ENCODE measurements at places on chromosomes 12 and 14.

DNA sequence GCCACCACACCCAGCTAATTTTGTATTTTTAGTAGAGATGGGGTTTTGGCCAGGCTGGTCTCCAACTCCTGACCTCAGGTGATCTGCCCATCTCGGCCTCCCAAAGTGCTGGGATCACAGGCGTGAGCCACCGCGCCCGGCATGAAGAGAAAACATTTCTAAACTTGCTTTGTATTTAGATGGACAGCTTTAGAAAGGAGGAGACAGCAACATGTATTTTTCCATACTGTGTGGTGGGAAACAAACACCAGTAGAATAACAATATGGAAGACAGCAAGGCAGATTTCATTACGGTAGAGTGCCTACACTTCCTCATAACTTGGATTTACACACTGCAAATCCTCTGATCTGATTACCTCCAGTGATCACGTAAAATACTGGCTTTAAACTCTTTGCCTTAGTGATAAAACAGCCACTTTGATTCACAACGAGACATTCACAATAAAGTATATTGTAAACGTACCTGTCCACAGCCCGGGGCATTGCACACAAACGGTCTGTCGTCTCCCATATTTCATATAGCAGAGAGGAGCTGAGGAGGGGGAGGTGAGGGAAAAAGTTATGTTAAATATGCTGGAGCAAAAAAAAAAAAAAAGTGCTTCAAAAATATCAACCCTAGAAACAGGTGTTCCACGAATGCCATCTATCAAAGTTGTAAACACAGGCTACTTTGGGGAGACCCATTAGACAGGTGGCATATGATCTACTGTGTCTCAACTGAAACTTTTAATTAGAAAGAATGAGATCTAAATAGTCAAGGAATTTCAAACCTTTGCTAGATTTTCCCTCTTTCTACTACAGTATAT lies 25.5 kb downstream of the ATF7 start:
- no peak for DNase-seq

- DNase-seq, result no peak
Observed at GRCh38 chr12:105699209-105699608, 368.7 kb downstream of the C12orf75 start.

DNA sequence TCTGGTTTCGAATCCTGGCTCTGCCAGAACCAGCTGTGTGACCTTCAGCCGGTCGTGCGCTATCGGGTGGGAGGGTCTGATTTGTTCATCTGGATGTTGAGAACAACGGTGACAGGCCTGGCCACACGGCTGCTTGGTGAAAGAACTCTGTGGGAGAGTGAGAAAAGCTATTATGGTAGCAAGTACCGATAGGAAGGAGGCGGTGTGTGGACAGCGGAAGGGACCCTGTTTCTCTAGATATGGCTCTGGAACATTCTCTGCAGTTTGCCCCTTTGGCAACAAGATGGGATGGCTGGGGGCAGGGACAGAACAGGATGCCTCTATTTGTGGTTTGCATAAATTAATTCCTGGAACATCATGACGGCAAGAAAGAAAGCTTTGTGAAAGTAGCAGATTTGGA lies 347.3 kb downstream of the AACS start:
- DNase-seq, result no peak

DNA sequence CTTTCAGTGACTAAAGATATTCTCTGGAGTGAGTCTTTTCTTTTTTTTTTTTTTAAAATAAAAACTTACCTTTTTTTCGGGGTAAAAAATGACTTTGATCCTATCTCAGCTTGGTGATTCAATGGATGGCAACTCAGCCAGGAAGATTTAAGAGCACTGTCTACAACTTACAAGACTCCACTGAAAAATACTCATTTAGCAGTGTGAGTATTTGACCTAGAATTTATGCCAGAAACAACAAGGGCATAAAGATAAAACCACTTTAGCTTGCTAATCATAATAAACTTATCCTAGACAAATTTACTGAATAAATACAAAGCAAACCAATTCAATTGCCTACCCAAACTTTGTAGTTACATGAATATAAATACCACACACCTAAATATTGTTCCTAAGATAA lies 446.6 kb downstream of the RPS29 start:
- no peak for DNase-seq

DNA sequence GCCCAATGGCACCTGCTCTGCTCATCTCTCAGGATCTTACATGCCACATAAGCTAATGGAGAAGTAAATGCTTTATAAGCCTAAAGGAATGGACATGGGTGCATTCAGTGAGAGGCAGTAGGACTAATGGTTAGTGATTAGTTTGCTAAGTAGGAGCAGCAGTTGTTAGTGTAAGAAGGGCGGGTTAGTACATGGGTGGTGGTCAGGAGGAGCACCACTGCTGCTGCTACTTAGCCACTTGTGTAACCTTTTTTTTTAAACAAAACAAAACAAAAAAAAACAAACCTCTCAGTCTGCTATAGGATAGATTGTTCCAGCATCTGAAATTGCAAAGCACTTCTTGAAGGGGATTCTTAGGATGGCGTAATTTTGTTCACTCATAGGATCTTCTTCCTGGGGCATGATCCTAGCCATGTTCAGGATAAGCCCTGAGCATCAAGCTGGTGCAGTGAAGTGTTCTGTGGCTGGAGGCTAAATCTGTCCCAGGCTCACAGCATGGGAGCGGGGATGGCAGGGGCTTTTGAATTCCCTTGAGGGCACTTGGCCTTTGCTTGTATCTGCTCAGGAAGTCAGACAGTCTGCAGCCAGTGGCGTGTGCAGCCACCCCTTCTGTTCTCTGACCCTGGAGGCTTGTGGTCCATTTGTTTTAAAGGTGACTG lies 63.6 kb downstream of the CHST11 start:
- peak; percentile 19 for DNase-seq

- no peak for DNase-seq
Observed at GRCh38 chr14:67199016-67199415, 9.8 kb downstream of the GARIN2 start.

DNA sequence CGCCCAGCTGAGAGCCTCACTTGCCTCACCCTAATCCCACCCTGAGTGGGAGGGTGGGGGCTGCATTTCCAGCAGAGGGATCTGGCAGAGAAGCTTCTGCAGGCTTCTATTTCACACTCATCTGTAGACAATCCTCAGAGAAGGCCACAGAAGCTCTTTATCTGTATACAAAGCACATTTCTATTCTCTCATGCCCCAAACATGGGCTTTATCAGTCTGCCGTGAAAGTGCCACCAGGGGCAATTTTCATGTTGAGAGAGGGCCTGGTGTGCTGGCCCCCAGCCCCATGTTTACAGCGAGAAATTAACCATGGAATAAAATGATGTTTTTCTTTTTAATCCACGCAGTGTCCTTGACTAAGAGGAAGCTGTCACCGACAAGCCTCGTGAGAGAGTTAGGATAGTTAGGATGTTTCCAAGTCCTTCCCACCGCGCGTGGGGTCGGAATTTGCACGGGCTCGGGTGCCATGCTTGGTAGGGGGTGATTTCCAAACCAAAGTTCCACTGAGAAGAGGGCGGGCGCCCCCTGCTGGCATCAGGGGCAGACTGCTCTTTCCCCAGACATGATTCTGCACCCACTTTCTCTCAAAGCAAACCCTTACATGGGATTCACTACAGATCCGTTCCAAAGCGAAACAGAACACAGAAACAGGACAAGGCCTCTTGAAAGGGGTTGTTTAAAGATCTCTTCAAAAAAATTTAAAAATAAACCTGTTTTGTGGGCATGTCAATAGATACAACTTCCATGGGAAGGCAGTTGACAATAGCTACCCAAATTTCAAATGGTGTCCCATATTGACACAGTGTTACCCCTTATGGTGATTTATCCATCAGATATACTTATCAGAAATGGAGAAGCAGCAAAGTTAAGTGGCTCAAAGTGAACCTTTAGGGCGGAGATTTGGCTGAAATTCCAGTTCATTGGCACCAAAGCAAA lies 19.4 kb downstream of the BDKRB1 start:
- peak; percentile 52 for DNase-seq

GRCh38 chr14:24270537-24271133 lies 762 bp downstream of the RABGGTA start:
- peak; percentile 22 for DNase-seq
